ENCODE measurements at places on chromosomes 7 and 10.
A peak's percentile ranks its signal among the peaks of the same experiment; 100 is the strongest.

DNA sequence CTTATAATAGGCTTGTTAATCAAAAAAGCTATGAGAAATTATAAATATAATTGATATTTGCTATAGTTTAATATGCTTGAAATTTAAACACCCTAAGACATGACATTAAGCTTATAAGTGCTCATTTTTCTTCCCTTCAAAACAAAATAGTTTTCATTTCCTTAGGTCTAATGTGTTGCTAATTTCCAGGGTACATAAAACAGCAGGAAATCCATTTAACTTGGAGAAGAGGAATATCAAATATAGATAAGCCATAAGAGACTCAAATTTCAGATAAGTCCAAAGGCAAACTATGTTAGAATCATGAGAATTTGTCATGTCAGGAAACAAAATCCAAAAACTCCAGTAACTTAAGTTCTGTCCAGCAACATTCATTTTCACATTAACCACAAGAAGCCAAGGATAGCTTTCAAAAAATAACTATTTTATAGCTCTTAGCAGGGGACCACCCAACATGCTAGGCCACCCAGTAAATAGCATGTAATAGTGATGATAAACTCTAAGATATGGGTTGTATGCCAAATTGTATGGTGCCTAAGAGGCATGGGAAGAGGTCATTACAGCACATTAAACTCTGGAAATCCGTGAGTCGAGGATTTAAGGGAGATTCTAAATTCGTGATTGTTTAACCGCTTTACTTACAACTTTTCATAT lies 298.1 kb downstream of the CRPPA start:
- no peak for DNase-seq

DNA sequence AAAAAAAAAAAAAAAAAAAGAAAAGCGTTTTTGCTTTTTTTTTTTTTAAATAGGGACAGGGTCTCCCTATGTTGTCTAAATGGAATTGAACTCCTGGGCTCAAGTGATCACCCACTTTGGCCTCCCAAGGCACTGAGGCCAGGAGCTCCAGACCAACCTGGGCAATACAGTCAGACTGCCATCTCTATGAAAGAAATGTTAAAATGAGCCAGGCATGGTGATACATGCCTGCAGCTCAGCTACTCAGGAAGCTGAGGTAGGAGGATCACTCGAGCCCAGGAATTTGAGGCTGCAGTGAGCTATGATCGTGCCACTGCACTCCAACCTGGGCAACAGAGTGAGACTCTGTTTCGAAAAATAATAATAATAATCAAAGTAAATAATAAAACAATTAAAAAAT lies 16.5 kb upstream of the LMTK2 start:
- no peak for DNase-seq

DNA sequence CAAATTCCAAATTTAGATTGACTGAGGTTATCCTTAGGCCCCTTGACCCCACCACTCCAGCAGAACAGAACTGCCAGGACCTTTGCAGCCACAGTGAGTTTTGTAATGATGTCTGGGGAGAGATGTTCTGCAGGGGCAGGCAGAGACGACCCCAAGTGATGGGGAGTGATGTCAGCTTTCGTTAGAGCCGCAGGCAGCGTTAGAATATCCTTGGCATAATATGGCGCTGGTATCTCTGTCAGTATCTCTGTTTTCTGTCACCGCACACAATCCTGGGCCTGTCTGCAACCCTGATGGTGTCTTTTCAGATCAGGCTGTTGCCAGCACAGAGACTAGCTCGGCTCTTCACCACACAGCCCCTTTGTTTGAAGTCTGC lies 1083.6 kb downstream of the KCNMA1 start:
- no peak for DNase-seq

GRCh38 chr10:131231965-131232541 lies 79.5 kb downstream of the TCERG1L start:
- no peak for DNase-seq

DNA sequence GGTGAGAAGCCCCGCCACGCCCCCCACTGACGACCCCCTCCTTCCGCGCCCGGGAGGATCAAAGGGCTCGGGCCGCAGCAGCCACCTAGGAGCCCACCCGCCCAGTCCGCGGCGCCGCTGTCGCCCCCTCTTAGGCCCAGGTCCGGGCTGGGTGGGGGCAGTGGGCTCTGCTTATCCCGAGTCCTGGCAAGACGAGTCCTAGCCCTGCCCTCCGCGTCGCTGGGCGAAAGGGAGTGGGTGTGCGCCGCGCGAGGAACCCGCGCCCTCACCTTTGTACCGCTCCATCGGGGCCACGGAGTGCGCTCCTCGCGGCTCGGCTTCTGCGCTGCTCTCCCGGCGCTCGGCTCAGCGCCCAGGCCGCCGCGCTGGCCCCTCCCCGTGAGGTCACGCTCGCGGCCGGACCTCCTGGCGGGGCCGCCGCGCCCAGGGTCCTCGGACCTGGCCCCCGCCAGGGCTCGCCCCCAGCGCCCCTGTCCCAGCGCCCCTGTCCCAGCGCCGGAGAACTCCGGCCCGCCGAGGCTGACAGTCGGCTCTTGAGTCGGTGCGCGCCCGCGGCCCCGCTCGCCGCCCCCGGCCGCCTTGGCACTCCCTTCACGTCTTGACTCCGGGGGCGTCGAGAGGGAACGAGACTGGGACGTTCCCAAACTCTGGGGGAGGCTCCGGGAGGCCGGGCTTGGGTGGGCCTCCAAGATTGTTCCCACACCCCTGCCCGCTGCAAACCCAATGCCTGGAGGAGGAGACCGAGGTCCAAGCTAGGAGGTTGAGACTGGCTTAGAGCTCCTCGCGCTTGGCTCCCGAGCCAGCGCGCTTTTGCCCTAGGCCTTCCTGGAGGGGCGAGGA lies at the start of gene AFAP1L2:
Gene AFAP1L2, minus strand, starts transcription at position 332 of the 840 bp plus-strand sequence. Its CDS starts 47 bp downstream, at position 285.
- no peak for DNase-seq

DNA sequence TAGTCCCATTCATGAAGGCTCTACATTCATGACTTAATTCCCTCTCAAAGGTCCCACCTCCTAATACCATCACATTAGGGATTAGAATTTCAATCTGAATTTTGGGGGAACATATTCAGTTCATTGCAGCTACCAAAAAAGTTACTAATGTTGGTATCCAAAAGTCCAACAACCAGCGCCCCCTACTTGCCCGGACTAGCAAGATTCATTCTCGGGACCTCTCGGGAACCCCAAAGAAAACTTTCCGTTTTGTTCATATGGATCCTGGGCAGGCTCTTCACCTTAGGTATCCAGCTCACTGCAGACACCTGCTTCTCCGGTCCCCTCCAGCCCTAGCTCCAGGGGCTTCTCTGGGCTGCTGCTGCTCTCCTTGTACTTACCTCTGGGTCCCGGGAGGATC lies 8.9 kb upstream of the GRK5 start:
- peak; percentile 55 for DNase-seq

GRCh38 chr10:104300002-104300735 lies 31.2 kb downstream of the GSTO2 start:
- DNase-seq = peak; percentile 99

GRCh38 chr7:38211486-38211885 lies 33.4 kb downstream of the STARD3NL start:
- no peak for DNase-seq

GRCh38 chr10:67804395-67804678 lies 33.7 kb downstream of the DNAJC12 start:
- DNase-seq = no peak

DNA sequence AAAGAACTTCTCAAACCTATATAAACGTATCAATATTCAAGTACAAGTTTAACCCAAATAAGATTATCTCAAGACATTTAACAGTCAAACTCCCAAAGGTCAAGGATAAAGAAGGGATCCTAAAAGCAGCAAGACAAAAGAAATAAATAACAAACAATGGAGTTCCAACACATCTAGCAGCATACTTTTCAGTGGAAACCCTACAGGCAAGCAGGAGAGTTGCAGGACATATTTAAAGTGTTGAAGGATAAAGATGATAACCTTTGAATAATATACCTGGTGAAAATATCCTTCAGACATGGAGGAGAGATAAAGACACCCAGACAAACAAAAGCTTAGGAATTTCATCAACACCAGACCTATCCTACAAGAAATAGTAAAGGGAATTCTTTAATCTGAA lies 82.8 kb downstream of the TES start:
- DNase-seq = peak; percentile 15

DNA sequence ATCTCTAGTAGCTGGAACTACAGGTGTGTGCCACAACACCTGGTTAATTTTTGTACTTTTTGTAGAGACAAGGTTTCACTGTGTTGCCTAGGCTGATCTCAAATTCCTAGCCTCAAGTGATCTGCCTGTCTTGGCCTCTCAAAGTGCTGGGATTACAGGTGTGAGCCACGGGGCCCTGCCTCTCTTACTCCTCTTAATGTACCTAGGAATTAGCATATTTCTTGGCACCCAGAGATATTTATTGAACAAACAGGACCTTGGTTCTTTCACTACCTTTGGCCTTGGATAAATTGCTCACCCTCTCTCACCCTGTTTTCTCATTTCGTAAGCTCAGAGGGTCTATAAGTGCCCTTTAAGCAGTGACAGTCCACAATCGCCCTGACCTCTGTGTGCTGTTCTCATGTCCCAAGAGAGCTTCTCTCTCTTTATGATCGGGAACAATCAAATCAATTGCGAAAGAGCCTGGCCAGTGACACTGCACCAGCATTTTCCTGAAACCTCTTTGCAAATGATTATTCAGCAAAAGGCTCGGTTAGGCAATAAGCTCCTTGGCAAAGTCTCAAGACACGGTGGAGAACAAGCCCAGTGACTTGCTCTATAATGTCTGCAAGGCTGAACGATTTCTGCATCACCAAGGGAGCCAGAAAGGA lies 117.7 kb downstream of the APBB1IP start:
- peak; percentile 43 for DNase-seq

- peak; percentile 54 for DNase-seq
Observed at GRCh38 chr7:80277434-80278427, 143.1 kb downstream of the GNAI1 start.

DNA sequence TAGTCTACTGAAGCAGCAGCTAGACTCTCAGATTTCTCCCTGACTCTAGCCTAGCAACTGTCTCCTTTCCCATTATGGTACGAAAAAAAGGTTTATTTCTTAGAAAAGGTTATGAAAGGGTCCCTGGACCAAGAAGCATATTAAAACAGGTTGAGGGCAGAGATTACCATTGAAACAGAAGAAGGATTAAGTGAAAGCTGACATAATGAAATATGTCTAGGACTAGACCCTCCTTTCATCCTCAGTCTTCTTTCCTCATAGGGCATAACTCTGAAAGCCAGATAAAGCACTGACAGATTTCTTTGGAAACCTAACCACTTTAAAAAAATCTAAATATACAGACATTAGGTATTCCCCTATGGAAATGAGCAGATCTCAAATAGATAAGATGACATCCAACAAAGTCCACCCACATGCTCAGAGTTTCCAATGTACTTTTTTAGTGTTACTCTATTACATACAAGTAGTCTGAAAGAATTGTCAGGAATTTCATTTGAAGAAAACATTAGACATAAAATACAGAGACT lies 58.6 kb downstream of the JMJD1C start:
- no peak for DNase-seq

DNA sequence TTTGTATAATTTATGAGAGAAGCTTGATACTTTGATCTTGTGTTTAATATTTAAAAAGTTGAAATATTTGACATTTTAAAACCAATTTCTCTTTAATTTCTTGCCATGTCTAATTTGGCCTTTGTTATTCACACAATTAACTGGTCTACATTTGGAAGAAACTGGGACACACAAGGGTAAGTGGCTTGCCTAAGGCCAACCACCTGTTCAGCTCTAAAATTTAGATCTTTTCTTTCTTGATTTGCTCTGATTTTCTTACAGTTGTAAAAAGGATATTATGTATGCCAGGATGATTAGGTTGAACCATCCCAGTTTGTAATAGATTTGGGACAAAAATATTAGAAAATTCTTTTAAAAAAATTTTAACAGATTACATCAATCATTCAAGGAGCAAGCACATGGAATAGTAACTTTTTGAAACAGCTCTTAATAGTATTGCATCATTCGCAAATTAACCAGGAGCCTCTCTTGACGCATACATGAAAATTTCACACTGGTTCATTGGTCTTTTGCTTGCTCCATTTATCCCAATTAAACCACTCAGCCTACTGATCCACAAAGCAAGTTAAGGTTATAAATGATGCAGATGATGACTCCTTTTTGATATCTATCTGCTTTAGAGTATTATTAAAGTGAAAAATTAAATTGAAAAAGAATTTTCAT lies 222.4 kb upstream of the SLC26A5 start:
- no peak for DNase-seq

DNA sequence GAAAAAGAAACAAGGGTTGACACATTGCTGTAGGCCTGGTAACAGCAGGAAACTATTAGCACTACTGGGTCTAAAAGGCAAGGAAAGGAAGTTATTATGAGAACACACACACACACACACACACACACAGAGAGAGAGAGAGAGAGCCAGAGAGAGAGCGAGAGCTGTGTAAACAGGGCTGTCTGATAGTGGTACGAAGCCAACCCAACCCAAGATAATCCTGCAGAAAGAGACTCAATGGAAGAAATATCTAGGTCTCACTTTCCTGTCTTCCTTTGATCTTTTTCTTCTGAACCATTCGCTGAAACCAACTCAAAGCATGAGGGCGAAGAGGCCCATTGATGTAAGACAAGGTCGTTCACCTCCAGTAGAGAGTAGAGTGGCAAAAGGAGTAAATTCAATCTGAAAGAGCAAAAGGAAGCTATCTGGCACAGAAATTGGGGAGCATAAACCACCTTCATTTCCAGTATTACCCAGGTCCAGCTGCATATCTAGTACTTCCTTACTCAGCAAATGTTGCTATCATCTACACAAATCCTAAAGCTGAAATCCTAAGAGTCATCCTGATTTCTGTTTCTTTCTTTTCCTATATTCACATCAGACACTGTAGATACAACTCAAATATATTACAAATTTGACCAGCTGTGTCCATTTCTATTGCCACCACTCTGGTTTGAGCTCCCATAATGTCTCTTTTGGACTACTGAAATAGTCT lies 110.2 kb downstream of the TMEM26 start:
- no peak for DNase-seq

DNA sequence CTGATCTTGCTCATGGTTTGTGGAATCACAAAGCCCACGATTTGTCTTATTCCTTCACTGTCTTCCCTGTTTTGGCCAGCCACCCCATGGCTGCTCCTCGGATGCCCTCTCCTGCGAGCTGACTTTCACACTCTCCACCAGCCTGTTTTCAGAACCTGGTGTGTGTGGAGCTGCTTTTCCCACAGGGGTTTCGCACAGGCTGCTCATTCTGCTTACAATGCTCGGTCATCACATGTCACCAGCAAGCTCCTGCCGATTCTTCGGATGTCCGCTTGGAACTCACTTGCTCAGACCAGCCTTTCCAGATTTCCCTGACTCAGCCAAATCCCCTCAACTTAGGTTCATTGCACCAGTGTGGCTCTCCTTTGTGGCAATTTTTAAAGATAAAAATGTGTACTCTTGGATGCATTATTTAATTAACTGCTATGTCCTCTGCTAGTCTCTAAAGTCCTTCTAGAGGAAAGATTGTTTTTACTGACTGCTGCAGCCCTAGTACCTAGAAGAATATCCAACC lies 1018.6 kb upstream of the LRRTM3 start:
- no peak for DNase-seq

GRCh38 chr10:127736222-127736914 lies 617 bp upstream of the FOXI2 start:
- no peak for DNase-seq

DNA sequence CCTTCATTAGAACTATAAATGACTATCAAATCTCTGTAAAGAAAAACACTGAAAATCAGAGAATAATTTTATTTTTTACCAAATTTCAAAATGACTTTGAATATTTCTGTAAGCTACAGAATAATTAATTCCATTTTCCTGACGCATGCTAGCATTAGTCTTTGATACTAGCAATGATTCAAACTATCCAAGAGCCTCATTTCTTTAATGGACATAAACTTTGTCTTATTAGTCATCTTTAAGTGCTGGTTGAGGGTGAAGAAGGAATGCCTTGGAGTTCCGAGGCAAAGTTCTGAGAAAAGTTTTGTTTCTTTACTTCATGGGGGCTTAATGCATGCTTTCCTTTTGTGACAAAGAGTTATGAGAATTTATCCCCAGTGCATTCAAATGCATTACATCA lies 137.3 kb downstream of the AGMO start:
- peak; percentile 73 for DNase-seq
